ENCODE measurements at places on chromosomes 7 and 10. TPM values are rescaled to one million over a fixed set of nuclear protein-coding genes. Genes with fewer than 3 reads are reported as not detected.

- DNase-seq: no peak
Measured at GRCh38 chr7:42468471-42468870, 231.5 kb upstream of the GLI3 start.

- no peak for DNase-seq
Measured at GRCh38 chr10:28674782-28675181, 2.5 kb upstream of the BAMBI start.

DNA sequence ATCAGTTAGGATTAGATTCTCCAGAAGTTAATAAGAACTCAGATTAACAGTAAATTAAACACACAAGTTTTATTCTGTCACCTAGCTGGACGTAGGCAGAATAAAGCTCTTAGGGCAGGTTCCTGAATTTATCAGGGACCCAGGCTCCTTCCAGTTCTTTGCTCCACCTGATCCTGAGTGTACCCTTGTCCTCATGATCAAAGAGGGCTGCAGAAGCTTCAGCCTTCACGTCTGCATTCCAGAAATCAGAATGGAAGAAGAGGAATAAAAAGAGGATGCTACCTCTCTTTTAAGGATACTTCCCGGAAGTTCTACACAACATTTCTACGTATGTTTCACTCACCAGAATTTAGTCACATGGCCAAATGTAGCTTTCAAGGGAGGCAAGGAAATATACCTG, 1.7 kb upstream of the GSAP start:
- no peak for DNase-seq

PLAU gene
- 6.6 TPM for total RNA-seq

GRCh38 chr7:101814081-101814990, 3.1 kb upstream of the CUX1 start:
- DNase-seq: peak; percentile 81

KIAA1549 gene
- 2.5 TPM for total RNA-seq

- no peak for DNase-seq
Measured at GRCh38 chr10:48805411-48805810, 120.7 kb downstream of the WDFY4 start.

GRCh38 chr10:107653832-107654287, 489.4 kb upstream of the SORCS1 start:
- DNase-seq: no peak

DNA sequence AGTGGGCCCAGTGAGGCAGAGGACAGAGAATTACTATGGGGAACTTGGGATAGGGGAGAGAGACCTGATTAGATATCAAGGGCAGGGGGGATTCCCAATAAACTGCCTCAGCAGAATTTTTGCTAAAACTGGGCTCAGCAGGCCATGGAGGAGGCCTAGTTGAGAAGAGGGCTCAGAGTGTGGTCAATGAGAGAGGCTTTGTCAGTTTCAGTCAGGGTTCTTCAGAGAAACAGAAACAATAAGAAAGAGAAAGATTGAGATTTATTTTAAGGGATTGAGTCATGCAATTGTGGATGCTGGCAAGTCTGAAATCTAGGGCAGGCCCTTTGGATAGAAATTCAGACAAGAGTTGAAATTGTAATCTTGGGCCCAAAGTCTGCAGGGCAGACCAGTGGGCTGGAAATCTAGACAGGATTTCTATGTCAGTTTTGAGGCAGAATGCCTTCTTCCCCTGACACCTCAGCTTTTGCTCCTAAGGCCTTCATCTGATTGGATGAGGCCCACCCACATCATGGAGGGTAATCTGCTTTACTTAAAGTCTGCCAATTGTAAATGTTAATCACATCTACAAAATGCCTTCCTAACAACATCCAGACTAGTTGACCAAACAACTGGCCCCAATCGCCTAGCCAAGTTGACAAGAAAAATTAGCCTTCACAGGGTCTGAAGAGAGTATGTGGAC, 33.5 kb upstream of the CCSER2 start:
- DNase-seq: no peak

PON1 gene
- not detected for total RNA-seq

AKR1C1 gene
- 20.2 TPM for total RNA-seq

Measured in left ventricle myocardium superior (tissue), 1 donor.